ENCODE measurements at places on chromosomes 16 and 17.

DNA sequence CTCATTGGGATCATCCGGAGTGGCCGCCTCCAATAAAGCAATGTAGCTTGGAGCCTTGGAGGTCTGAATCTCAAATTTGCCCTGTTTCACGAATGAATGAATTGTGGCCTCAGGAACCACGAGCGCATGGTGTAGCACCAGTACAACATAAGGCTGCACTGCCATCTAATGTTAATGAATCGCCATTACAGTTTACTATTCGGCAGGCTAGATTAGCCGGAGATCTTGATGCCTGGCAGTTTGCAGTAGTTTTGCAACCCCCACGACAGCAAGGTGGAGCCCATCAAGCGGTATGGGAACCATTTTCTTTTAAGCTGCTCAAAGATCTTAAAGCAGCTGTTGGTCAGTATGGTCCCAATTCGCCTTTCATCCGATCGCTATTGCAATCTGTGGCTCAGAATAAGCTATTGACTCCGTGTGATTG, 18.8 kb downstream of the ALOX15B start:
- DNase-seq, result peak; percentile 58

DNA sequence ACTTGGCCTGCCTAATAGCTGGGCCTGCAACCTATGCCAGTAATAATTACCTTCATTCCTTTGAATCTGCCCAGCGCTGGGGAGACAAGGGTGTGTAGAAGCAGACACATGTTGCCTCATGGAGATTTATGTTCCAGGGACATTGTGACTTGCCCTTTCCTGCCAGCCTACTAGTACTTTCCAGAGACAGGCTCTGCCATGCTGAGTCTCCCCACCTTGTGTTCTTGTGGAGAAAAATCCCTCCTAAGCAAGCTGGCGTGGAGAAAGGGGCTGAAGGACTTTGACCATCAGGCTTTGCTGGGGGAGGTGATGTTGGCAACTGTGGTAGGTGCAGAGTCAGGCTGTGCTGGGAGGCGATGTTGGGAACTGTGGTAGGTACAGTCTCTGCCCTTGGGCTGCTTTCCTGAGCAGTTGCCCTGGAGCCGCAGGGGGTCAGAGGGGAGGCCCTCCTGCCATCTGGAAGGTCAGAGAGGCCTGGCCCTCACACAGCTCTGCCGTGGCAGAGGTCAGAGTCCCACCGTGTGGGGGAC, 4.0 kb downstream of the KSR1 start:
- no peak for DNase-seq

GRCh38 chr17:12472252-12473173, 193.2 kb upstream of the MYOCD start:
- no peak for DNase-seq

DNA sequence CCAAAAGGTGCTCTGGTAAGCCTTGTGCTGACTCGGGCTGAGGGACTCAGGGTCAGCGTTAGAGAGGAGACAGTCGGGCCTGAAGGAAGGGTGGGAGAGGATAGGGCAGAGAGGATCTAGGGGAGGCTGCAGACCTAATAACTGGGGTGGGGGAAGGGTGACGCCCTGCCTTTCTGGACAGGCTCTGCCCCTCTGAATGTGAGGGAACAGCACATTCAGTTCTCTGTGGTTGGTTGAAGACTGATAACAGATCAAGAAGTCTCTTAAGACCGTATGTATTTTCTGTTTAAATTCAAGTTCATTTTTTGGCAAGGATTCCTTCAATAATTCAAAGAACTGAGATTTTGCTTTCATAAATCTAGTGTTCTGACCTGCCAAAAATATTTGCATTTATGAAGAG, 56.2 kb upstream of the TEKT3 start:
- no peak for DNase-seq

- DNase-seq, result no peak
Observed at GRCh38 chr17:43845766-43846165, 1.2 kb upstream of the CD300LG start.

GRCh38 chr17:42291129-42291528, 2.8 kb downstream of the STAT5A start:
- no peak for DNase-seq

GRCh38 chr17:75250009-75250471, 11.4 kb downstream of the GGA3 start:
- peak; percentile 91 for DNase-seq

DNA sequence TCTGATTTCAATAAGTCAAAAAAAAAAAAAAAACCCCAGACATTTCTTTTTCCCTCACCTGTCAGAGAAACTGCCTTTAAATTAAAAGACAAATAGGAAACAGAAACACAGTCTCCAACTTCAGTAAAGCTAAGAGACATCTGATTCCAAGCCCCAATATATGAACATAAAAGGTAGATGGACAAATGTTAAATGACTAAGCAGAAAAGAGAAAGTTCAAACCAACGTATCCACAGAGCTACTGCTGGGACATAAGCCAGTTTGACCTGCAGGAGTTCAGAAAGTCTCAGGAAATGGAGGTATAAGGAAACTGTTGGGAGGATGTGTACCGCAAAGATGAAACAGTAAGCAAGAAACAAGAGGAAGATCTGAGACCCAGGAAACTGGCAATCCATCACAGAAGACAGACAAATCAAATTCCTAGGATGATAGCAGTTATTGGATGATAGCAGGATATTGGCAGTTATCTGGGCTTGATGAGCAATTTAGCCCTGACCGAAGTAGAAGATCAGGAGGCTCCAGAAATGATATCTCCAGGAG, 135.0 kb downstream of the BRIP1 start:
- DNase-seq, result no peak

- no peak for DNase-seq
Observed at GRCh38 chr17:27550974-27551505, 79.9 kb upstream of the LGALS9 start.

DNA sequence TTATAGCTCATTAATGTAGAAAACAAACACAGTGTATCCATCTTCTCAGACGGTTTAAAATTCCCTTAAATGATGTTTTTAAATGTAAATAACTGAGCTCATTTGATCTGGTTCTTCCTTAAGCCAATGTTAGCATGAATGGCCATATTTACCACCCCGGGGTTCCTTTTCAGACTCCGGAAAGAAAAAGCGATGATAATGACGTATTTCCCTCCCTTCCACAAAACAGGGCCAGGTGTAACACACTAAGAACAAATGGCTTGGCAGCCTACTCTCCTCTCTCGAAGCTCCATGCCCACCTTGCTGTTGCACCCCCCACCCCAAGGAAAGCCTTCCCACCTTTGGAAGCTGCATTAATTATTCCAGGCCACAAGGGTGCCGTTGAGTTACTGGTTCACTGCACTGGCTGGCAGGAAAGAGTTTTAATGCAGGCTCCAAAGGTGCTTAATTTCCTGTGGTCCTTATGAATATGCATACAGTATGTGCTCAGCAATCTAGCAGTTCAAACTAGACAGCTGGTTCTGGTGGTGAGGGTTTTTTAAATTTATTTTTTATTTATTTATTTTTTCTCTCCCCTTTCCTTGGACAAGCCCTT, 378.9 kb downstream of the WWOX start:
- DNase-seq, result peak; percentile 5

DNA sequence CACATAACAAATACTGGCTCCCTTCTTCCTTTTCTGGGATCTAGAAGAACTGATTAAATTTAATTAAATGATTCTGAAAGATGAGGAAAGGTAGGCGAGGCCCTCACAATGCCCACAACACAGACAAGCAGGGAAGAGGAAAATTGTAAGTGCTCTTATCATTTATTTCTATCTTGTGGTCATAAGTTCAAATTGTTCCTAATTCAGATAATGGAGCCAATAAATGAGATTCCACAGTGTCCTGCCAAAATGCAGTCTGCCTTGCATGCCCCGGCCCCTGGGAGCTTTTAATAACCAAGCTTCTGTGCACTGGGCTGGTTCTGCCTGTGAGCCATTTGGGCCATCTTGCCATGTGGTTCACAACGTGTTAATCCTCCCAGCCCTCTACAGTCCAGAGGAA, 97.0 kb downstream of the CMC2 start:
- DNase-seq, result no peak

DNA sequence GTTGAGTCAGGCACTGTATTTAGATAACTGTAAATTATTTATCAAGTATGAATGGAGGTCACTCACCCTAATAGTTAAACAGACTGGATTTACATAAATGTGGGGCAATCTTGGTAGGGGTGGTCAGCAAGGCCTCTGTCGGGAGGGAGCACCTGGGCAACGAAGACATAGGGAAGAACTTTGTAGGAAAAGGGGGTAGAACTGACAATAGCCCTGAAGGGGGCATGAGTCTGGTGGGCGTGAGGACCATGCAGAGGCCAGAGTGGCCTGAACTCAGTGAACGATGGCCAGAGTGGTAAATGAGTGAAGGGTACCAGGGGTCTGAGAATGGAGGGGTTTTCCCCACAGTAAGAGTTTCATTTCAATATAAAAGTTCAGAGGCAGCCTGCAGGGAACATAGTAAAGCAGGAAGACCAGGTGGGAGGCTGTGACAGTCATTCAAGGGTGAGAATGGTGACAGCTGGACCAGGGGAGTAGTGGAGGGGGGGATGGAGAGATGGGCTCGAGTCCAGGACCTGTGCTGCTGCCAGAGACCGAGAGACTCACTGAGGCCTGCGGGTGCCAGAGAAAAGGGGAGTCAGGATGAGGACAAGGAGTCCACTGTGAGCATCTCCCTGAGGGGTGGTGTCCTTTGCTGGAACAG, 2.9 kb downstream of the C17orf67 start:
- no peak for DNase-seq

GRCh38 chr16:83701494-83701893, 106.3 kb upstream of the HSBP1 start:
- no peak for DNase-seq

DNA sequence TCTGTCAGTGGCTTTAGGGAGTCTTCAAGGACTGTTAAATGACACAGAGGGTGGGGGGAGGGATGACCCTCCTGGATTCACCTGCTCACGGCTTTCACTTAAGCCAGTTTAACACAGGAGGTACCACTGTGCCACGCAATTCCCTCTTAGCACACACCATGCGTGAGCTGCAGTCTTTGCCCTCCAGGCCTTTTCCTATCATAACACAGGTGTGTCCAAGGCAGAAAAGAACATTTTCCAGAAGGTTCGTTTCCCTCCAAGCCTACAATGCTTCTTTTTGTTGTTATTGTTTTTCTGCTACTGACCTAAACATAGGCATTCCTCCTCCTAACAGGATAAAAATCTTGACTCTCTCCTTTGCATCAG, 1.1 kb downstream of the ZFHX3 start:
- DNase-seq, result no peak

DNA sequence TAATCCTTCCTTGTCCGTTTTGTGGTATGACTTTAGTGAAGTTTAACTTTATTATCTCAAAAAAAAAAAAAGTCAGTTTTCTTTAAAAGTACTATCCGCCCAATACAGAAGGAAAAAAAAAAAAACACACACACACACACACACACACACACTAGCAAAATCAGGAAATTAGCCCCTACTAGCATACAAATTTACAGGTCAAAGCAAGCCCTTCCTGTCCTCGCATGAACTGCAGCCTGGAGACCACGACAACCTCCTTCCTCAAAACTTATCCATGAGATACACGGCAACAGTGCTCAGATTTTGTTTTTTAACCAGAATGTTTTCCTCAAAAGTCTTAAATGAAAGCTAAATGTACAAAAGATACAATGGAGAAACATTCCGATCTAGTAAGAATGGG, 16.2 kb downstream of the NCOR1 start:
- no peak for DNase-seq

DNA sequence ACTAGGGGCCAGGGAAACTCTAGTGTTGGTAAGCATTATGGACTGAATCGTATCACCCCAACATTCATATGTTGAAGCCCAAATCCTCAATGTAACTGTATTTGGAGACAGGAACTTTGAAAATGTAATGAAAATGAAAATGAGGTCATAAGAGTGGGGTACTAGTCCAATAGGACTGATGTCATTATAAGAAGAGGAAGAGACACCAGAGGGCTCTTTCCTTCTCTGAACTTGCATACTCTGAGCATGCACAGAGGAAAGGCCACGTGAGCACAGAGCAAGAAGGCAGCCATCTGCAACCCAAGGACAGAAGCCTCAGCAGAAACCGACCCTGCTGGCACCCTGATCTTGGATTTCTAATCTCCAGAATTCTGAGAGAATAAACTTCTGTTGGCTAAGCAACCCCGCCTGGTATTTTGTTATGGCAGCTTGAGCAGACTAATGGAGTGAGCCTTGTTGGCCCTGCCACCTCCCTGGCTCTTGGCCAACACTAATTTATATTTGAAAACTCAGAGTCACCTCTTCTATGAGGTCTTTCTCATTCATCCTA, 273.4 kb downstream of the NTN1 start:
- no peak for DNase-seq

DNA sequence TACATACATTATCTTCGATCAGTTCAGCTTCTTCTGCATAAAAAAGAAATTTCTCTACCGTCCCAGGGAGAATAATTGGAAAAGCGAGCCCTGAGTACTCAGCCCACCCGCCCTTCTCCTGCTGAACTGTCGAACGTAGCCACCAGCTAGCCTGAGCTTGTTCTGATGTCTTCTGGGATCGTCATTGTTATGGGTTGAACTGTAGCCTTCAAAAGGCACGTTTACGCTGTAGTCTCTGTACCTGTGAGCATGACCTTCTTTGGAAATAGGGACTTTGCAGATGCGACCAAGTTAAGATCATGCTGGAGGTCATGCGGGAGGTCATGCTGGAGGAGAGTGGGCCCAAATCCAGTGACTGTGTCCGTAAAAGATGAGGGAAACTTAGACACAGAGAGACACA, 86.2 kb downstream of the CMIP start:
- no peak for DNase-seq

- no peak for DNase-seq
Observed at GRCh38 chr17:77194179-77194578, 53.4 kb downstream of the SEC14L1 start.

GRCh38 chr17:27494192-27495091, 38.2 kb downstream of the KSR1 start:
- DNase-seq, result no peak

DNA sequence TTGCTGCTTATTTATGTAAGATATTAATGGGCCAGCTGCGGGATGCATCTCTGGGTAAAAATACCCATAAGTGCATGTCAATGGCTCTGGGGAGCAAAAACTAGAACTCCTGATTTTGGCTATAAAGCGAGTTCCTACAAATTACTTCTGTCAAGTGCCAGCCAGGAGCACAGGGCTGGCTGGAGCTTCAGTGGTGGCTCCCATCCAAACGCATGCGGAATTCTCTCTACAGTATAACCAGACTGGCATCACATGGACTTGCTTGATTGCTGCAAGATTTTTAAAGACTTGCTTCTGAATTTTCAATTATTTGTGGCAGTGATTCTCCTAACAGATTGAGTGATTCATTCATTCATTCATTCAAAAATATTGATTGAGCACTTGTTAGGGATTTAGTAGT, 260.9 kb downstream of the PHKB start:
- no peak for DNase-seq

GRCh38 chr16:14522671-14523070, 107.4 kb downstream of the PARN start:
- no peak for DNase-seq

GRCh38 chr16:20202747-20203146, 124.6 kb downstream of the GP2 start:
- DNase-seq, result no peak

GRCh38 chr17:41848788-41849187, 11.2 kb downstream of the KLHL10 start:
- no peak for DNase-seq

DNA sequence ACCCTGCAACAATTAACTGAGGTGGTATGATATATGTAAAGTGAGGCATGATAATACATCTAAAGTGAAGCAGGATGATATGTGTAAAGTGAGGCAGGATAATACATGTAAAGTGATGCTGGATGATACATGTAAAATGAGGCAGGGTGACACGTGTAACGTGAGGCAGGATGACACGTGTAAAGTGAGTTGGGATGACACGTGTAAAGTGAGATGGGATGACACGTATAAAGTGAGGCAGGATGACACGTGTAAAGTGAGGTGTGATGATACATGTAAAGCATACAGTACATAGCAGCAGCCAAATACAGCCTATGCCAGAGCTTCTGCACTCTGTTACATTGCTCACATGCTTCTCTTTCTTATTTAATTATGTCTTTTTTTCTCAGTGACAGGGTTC, 184.4 kb upstream of the FOXF1 start:
- DNase-seq, result no peak
